ENCODE measurements at places on chromosomes 16 and 17.

DNA sequence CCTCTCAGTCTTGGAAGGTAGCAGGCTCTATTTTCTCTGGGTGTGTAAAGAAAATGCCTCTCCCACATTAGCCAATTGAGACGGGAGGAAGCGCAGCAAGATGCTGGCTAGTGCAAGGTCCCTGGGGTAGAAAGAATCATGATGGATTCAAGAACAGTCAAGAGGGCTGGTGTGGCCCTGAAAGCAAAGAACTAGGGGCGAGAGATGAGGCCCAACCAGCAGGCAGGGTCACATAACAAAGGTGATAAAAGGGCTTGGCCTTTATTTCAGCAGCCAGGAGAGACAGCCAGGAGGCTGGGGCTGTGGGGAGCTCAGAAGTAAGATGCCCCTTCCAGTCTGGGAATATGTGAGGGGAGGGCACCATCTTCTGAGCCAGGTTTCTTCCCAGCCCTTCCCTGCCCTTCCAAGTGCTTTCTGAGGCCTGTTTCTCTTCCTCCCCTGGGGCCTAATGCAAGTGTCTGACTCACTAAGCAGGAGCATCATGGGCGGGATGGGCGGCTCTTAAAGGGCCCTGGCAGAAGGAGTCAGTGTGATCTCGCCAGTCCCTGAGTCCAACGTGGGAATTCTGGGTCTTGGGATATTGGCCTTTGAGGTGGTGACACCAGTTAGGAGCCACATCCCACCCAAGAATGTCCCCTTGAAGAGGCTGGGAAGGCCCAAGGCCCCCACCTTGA, 3.9 kb upstream of the NLRC5 start:
- peak; percentile 81 for DNase-seq

DNA sequence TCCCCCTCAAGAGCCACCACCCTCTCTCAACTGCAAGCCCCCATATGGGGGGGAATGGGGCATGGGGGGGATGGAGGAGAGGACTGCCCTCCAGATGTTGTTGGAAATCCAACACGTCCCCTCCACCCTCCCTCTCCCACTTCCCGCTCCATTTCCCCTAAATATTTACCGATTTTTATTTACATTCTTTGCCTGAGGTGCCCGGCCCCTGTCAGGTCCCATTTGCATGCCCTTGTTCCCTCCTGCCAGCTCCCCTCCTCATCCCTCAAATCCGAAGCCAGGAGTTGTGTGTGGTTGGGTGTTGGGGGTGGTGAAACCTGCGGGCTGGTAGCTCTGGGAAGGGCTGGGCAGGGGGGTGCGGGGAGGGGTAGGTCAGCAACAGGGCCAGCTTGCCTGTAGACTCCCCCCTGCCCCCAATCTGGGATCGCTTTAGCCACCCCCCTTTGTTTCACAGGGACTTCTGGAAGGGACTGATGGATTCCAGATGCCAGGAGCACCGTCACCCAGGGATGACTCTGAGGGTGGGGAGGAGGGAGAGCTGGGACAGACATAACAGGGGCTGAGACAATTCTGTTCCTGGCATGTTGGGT, 39.7 kb upstream of the NGFR start:
- DNase-seq = no peak

- DNase-seq = no peak
Measured at GRCh38 chr17:44956998-44957981, 9.7 kb upstream of the KIF18B start.

- peak; percentile 81 for DNase-seq
Measured at GRCh38 chr17:7590743-7591142, 849 bp upstream of the SOX15 start.

- no peak for DNase-seq
Measured at GRCh38 chr16:4787627-4788482, at the start of gene SEPTIN12. TSS of gene SEPTIN12 (minus strand) at chr16:4788345. CDS start at chr16:4787645, 700 bp downstream.

DNA sequence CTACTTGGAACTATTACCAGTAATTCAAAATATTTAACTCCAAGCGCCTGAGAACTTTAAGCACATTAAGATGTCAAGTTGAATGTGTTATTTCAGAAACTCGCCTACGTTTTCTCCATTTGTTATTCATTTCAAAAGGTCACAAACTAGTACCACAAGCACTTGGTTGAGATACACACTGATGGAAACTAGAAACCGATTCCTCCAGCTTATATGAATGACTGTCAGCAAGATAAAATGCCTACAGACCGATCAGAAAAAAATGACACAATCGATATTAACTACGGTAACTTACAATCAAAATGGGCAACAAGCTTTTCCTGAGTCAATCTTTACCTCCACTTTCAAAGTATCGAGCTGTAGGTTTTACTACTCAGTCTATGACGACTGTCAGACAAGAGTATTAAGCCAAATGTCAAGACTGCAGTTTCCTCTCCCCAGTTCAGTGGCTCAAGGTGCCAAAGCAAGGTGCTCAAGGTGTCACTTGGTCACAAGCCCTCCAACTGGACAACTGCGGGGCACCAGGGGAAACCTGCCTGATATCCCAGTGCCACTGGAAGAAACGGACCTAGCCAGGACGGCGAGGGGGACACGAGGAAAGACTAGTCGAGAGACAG, 678 bp downstream of the SRP68 start:
- DNase-seq = no peak

DNA sequence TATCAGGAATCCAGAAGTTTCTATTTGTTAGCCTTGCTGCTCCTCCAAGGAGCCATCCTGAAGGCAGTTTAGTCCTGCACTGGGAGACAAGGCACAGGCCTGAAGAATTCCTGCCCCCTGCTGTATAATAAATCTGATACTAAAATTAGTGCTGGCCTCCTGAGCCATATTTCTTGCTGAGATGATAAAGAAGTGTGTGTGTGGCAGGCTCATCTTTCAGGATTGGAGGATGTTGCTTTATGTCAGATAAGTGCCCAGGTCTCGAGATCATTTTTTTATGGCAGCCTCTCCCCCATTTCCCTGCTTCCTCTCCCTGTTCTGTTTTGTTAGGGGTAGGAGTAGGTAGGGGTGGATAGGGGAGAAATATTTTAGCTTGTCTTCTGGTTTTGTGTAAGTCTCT, 26.0 kb downstream of the MSI2 start:
- DNase-seq = peak; percentile 42

All from myocyte (in vitro differentiated cells).